Fibroblast of the aortic adventitia (primary cell): ENCODE measurements at places on chromosomes 12 and 14. TPM values are rescaled to one million over a fixed set of nuclear protein-coding genes. Genes with fewer than 3 reads are reported as not detected.

Gene GALNT9
- total RNA-seq: 0.49 TPM in 1 of 2 replicates, not detected in the other

Gene SOX5
- 5.4 and 12.8 TPM in 2 replicates for total RNA-seq

Gene RHNO1
- total RNA-seq: 6.4 and 41.4 TPM in 2 replicates

Gene SMIM41
- 0.27 and 0.98 TPM in 2 replicates for total RNA-seq

- no peak for DNase-seq
Measured at GRCh38 chr14:93915070-93915705, 12.0 kb upstream of the FAM181A start.

GRCh38 chr12:83210933-83211332, 524.2 kb downstream of the TMTC2 start:
- no peak for DNase-seq

DNA sequence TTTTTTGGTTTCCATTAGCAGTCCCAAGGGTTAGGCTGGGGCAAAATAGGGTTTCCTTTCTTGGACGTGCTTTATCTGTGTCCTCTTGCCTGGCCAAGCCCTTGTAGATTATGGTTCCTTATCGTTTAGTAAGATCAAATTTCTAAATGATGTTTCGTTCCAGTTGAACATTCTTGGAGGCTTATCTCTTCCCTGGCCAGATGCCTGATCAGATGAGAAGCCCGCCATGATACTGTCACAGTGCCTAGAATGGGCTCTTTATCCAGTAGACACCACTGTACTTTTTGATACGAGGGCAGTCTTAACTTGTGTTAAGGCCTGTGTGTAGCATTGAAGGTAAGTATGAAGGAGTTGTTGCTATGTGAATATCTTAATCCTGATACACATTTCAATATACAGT, 76.1 kb upstream of the TMEM263 start:
- DNase-seq: peak; percentile 49

GRCh38 chr14:37601865-37602264, 6.4 kb downstream of the TTC6 start:
- DNase-seq: no peak

DNA sequence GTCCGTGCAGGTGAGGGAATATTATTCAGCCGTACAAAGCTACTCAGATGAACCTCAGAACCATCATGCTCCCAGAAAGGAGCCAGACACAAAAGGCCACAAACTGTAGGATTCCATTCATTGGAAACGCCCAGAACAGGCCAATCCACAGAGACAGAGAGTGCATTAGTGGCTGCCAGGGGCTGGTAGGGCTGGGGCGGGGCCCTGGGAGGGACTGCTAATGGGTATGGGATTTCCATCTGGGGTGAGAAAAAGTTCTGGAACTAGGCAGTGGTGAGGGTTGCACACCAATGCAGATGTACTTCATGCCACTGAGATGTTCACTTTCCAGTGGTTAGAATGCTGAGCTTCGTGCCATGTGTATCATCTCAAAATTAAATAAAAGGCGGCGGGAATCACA, 101.1 kb downstream of the RFLNA start:
- no peak for DNase-seq

GRCh38 chr12:18981732-18982131, 147.8 kb upstream of the PLEKHA5 start:
- DNase-seq: no peak

DNA sequence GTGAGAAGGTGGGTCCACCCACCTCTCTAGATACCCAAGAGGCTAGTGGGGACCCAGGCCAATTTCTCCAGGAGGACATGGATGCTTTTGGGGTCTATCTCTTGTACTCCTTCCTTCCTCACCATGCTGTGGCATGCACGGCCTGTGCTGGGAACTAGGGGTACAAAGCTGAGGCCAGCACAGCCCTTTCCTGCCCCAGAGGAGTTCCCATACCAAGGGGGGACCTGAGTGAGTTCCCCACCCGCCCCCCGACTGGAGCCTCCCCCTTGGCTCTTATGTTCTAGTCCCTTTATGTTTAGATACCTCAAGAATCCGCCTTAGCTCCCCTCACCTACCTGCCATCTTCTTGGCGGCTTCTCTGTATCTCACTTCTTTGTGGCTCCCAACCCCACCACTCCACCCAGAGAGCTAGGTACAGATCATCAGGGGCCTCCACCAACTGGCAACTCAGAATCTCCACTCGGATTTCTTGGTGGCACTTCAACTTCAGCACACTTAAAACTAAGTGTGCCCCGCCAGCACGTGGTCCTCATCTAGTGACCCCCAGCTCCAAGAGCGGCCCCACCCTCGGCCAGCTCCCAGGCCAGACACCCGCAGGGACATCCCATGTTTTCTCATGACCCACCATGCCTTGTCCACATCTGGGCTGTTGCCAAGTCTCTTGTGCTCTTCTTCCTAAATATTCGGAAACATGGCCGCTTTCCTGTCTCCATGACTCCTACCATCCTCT, 115.2 kb upstream of the RTL1 start:
- DNase-seq: no peak

GRCh38 chr14:93347850-93348249, 868 bp downstream of the COX8C start:
- no peak for DNase-seq

DNA sequence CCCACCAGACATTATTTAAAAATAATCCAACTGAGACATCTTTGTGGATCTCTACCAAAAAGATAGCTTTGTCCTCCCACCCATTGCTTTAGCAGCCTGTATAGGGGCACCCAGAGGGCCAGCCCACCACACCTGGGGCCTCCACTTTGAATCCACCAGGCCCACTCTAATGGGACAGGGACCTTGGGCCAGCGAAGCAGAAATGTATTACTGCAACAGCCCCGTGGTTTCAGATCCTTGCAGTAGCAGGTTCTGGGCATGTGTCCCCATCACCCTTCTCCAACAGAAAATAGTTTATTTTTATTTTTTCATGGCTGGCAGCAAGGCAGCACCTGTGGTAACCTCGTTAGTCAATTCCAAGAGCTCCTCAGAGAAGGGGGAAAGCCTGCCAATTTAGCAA, 218.4 kb downstream of the ZFP36L1 start:
- no peak for DNase-seq

DNA sequence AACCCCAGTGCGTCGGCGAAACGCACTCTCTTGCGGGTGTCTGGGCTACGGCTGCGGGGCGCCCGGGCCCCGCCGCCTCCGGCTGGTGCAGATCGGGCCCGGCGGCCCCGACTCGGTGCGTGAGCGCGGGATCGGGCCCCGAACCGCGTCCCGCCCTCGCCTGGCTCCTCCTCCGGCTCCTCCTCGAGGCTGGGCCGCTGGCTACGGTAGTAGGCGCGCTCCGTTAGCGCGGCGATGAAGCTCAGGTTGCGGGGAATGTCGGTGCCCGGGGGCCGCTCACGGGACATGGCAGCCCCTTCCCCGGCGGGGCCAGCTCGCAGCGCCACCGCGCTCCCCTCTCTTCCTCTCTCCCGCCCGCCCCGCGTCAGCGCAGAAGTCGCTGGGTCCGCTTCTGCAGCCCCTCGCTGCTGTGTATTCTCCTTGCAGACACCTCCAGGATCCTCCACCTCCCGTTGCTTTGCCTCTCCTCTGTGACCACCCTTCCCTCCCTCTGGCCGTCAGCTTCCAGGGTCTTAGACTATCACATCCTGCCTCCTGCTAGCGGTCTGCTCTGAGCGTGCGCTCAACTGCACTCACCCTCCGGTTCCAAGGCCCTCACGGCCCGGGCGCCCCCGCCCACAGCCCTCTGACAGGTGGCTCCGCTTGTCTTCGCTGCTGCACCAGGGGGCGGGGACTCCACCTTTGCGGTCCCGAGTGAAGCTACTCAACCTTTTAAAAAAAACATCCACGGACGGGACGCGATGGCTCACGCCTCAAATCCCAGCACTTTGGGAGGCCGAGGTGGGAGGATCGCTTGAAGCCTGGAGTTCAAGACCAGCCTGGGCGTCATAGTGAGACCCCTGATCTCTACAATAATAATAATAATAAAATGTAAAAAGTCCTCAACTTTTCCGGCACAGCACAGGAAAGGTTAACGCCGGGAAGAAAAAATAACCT, at the start of gene PPP1R3E:
PPP1R3E (minus strand) TSS at position 570 of the 936 bp plus-strand sequence; CDS start at position 287, 283 bp downstream.
- DNase-seq: peak; percentile 34

GRCh38 chr12:119679490-119679889, 11.6 kb downstream of the PRKAB1 start:
- no peak for DNase-seq

DNA sequence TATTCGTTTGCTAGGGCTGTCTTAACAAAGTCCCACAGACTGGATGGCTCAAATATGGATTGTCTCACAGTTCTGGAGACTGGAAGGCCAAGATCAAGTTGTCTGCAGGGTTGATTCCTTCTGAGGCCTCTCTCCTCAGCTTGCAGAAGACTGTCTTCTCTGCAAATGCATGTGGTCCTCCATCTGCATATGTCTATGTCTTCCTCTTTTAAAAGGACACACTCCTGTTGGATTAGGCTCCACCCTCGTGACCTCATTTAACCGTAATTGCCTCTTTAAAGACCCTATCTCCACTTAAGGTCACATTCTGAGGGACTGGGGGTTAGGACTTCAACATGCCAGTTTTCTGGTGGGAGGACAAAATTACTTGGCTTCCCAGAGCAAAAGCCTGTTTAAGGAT, 123.3 kb downstream of the SLC38A6 start:
- DNase-seq: no peak

DNA sequence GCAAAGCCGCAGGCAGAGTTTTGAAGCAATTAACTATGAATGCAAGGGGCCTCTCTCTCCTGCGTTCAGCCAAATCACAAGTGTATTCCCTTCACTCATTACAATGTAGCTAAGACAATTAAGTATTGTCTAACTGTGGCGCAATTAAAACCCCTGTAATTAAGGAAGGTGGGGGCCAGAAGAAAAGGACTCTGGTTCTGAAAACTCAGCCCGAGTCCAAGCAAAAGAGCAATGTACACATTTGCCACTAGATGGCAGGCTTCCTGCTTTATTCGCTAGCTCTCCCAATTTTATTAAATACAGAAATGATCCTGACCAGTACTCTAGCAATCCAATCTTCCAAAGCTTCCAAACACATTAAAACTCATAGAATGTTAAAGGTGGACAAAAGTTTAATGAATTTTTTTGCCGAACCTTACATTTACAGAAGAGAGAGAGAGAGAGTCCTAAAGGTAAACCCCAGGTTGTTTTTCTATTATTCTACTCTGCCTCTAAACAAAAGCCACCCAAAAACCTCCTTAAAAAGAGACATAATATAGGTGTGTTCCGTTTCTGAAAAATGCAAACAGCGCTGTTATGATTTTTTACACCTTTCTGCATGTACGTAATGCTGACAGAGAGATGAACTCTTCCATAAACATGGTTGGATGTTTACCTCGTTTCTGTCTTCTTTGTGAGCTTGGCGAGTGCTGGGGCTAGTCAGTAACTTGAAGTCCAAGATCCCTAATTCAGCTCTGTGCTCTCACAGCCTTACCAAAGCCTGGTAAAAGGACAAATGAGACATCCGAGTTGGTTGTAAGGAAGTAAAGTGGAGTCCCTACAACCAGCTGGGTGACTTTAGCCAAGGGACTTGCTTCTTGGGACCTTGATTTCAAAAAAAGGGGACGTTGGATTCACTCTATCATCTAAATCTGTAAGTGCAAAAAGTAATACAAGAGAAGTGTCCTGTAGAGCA, 50.9 kb upstream of the VASH1 start:
- peak; percentile 70 for DNase-seq

GRCh38 chr12:72134246-72135020, 137.7 kb upstream of the TRHDE start:
- DNase-seq: no peak

DNA sequence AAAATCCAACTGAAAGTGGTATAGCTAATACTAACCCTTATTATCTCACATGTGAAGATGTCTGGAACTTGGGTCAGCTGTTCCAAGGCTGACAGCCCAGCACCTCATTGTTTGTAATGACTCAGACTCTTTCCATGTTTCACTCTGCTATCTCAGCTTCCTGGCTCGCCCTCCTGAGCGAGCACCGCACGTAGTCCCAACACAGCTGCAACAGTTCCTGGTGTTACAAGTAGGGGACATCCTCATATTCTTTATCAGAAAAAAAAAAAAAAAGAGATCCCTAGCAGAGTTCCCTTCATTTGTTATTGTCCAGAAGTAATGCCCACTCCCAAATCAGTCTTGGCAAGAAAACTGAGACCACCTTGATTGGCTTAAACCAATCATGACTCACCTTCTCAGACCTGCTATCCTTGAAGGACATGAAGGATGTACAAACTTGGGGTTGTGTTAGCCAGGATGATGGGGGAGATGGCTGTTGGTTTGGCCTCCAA, 92.5 kb downstream of the ADCK1 start:
- peak; percentile 51 for DNase-seq

GRCh38 chr14:89422181-89422951, 5.3 kb upstream of the FOXN3 start:
- DNase-seq: peak; percentile 57

DNA sequence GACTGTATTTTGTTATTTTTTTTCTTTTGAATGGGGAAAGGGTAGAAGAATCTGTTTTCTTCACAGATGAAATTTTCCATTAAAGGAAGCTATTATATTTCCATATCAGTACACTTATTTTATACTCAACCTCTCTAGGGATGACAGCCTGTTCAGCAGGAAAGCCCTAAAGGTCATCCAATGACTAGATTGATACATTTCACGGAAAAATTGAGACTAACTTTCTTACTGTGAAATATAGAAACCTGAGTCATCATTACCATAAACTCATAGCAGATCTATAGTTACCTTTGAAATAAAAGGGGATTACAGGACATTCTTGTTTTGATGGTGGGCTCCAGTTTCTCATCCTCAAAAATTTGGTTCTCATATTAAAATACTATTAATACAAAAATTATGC, 36.1 kb upstream of the PTCSC3 start:
- no peak for DNase-seq

DNA sequence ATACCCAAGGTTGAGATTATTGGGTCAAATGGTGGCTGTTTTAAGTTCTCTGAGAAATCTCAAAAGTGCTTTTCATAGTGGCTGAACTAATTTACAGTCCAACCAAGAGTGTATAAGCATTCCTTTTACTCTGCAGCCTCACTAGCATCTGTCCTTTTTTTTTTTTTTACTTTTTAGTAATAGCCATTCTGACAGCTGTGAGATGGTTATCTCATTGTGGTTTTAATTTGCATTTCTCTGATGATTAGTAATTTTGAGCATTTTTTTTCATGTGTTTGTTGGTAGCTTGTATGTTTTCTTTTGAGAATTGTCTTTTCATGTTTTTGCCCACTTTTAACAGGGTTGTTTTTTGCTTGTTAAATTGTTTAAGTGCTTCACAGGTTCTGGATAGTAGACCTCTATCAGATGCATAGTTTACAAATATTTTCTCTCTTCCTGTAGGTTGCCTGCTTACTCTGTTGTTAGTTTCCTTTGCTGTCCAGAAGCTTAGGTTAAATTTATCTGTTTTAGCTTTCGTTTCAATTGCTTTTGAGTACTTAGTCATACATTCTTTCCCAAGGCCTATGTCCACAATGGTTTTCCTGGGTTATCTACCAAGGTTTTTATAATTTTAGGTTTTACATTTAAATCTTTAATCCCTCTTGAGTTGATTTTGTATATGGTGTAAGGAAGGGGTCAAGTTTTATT, 881.3 kb upstream of the SEL1L start:
- no peak for DNase-seq

GRCh38 chr12:41745593-41745992, 399.1 kb downstream of the GXYLT1 start:
- DNase-seq: no peak
